Stimulated activated CD8-positive, alpha-beta memory T cell treated with anti-CD3 and anti-CD28 coated beads, Interleukin-4, amount 100 ng/mL, for 1 hour (primary cell): ENCODE measurements at places on chromosomes 2 and 18.

- no peak for DNase-seq
Measured at GRCh38 chr18:44123743-44124142, 556.9 kb upstream of the SETBP1 start.

DNA sequence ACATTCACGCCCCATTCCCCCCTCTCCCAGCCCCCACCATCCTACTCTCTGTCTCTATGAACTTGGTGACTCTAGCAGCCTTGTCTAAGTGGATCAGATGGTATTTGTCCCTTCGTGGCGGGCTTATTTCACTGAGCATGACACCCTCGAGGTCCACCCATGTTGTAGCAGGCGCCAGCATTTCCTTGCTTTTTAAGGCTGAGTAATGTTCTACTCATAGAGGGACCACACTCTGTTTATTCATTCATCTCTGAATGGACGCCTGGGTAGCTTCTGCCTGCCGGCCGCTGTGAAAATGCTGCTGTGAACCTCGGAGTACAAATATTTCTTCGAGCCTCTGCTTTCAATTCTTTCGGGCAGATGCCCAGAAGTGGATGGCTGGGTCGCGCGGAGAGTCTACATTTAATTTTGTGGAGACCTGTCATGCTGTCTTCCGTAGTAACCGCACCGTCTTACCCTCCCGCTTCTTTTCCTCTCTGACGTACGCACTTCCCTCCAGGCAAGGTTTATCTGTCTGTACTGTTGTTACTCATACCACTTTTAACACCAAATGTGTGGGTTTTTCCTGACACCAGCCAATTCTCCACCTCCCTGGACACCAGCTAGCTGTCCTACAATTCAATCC is 5.6 kb downstream of the CROCC2 start:
- DNase-seq = no peak

DNA sequence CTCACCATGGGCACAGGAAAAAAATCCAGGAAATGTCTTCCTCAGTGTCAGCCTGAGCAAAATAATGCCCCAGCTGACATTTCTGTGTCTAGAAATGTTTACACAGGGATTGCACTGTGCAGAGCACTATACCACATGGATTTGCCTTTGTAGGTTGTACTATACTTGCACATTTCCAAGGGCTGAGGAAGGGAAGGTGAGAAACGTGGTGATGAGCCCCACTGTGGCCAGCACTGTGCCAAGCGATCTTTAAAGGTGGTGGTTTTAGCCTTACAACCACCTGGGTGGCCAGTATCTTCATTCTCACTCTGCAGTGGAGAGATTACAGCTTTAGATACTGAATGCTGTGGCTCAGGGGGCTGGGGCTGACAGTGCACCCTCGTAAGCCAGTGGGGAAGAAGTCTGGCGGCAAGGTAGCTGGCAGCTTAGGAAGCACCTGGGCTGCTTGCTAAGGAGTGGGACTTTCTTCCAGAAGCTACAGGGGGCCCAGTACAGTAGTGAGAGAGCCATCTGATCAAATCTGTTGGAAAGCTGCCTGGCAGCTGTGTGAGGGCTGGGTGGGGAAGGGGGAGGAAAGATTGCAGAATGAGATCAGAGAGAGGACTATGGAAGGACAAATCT is 81.4 kb upstream of the MSH2 start:
- DNase-seq = no peak

- DNase-seq = no peak
Measured at GRCh38 chr2:181594322-181594721, 62.6 kb downstream of the CERKL start.

DNA sequence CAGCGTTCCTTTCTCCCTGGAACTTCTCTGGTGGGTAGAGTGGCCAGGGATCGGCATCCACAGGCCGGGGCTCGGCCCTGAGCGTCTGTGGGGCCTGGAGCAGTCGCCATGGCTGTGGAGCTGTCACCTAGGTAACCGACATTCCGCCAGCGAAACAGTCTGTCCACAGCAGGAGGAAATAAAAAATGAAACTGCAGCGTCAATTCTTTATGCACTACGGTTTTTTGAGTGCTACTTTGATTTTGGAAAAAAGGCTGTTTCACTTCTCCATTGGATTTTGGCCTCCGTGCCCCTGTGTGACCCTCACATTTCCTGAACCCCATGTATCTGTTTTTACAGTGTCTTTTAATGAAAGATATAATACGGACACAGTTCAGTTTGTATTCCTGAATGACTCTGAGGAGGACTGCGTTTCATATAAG is 163.4 kb downstream of the LDLRAD4 start:
- DNase-seq = no peak

DNA sequence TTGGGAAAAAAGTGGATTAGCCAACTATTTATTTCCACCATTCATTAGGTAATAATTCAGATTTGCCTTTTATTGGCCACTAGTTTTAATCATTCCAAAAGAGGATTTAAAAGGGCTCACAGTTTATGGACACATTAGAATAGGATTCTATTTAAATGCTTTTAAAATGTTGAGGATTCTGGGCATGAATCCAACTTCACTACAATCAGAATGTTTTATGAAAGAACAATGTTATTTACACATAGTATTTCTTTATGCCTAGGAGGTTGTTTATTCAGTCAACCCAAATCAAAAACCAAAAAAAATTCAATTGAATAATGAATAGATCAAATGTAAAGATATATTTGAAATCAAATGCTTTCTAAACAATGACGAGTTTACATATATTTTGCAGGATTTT is 232.2 kb downstream of the GULP1 start:
- DNase-seq = no peak

- DNase-seq = no peak
Measured at GRCh38 chr2:127014630-127015029, 92.3 kb downstream of the BIN1 start.

DNA sequence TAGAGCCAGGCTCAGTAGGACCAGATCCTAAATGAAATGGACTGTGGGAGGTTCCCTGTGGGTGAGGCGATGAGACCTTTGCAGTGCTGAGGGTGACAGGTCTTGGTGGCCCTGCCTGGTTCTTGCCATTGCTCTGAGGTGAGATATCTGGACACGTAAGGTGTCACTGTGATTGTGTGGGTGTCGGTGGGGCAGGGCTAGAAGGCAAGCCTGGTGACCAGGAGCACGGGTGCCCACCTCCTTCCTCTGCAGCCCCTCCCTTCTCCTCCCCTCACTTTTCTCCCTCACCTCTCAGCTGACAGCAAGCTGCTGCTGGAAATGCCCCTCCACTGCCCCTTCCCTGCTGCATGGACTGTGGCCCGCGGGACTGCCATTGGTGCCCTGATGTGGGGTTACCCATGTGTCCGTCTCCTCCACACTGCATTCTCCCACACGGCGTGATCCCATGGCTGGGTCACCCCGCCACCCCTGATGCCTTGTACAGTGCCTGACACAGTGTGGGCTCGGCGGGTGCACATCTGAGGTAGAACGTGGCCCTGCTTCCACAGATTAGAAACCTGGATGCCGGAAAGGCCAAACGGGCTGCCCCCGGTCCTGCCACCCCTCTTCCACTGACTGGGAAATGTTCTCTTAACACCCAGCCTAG is 55.6 kb upstream of the FOSL2 start:
- no peak for DNase-seq

GRCh38 chr2:99507937-99508818 is 18.4 kb upstream of the REV1 start:
- DNase-seq = no peak

- DNase-seq = no peak
Measured at GRCh38 chr18:57776767-57777166, 26.3 kb downstream of the ATP8B1 start.

GRCh38 chr2:26495705-26496297 is 17.9 kb upstream of the OTOF start:
- no peak for DNase-seq

DNA sequence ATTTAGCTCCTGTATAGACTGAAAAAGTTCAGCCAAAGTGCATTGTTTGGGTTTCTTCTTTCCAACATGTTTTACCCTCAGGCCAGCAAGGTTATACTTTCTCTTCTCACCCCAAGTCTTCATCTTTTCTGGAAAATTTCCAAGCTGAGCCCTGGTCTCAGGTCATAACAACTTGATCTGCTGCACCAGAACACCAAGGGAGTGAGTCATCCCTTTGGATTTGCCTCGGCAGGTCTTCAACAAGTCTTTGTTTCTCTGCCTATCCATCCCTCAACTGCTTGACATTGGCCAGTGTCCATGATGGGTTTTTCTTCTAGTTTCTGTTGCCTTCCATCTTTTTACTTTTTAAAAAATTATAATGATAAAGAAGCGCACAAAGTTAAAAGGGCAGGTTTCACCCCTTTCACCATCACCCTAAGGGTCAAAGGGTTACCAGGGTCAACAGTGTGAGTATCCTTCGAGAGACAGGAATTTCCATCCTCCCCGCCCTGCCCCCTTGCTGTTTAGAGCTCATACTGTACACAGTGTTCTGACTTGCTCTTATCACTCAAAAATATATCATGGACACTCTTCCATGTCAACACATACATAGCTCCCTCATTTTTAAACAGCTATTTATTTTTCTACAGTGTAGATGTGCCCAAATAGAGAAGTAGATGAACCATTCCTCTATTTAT is 5.7 kb upstream of the SPATS2L start:
- DNase-seq = no peak

- DNase-seq = no peak
Measured at GRCh38 chr18:3071676-3072075, 58.7 kb upstream of the LPIN2 start.

GRCh38 chr2:182542501-182543258 is 115.8 kb upstream of the PDE1A start:
- no peak for DNase-seq

GRCh38 chr2:174183076-174183475 is 65.3 kb downstream of the OLA1 start:
- no peak for DNase-seq

DNA sequence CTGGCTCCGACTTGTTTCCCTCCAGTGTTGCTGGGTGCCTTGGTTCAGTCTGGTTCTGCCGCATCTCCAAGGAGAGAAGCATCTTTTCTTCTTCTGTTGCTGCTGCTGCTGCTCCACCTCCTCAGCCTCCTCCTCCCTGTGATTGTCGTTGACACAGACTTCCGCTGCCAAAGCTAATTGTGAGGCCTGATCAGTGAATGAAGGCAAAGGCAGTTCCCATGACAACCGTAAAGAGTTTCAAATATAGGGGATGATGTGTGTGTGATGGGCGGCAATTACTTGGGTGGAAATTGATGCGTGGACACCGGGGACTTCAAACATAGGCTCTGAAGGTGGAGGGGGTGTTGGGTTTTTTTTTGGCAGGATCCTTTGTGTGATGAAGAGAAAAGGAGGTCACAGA is 13.7 kb downstream of the TET3 start:
- no peak for DNase-seq

- DNase-seq = no peak
Measured at GRCh38 chr2:64123740-64124139, 20.5 kb downstream of the PELI1 start.

DNA sequence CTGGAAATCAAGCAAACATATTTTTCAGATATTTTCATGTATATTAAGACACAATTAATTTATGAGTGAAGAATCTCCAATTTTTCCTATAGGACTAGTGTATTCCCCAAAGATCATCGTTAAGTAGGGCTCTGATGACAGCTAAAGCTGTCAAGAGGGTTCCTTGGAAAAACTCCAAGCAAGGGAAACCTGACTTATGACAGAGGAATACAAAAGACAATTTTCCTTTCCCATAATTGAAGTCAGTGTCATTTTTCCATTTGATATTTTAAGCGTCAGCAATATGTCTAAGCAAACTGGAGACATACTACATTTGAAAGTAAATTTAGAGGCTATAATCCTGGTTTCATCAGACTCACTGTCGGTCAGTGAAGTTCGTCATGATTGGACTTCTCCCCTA is 36.1 kb downstream of the RIT2 start:
- no peak for DNase-seq

DNA sequence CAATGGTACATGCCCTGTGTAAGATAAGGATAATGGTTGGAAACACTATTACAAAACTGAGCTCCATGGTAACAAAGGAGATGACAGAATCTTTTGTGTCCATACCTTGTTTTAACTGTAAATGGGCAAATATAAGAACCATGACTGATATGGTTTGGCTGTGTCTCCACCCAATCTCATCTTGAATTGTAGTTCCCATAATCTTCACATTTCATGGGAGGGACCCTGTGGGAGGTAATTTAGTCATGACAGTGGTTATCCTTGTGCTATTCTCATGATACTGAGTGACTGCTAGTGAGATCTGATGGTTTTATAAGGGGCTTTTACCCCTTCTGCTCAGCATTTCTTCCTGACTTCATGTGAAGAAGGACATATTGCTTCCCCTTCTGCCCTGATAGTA is 211.7 kb upstream of the RGPD4 start:
- no peak for DNase-seq

- no peak for DNase-seq
Measured at GRCh38 chr2:101781791-101782426, 84.4 kb downstream of the MAP4K4 start.

DNA sequence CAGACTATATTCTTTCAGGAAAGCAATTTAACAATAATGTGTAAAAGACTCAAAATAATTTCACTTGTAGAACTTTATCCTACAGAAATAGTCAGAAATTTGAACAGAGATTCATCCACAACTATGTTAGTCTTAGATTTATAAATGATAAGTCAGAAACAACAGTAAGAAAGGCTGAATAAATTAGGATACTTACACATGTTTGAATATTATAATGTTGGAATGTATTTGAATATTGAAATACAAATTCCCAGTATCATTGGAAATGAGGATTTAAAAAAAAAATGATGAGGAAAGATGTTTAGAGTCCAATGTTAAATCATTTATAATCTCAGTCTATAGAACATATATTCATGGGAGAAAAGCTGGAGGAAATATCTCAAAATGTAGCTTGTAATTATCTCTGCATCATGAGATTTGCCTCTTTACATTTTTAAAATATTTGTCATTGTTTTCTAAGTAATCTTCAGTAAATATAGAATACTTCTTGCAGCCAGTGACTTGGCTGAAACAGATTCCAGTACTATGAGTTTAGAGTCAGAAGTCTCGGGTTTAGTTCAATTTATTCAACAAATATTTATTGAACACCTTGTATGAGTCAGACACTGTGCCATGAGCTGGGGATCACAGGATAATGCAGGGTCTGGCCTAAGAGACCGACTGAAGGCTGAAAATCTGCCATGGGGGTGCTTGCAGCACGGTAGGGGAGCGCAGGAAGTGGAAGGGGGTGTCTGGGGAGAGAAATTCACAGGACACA is 32.3 kb downstream of the CXCR4 start:
- DNase-seq = no peak

- DNase-seq = no peak
Measured at GRCh38 chr2:234973008-234973407, 21.2 kb downstream of the SH3BP4 start.

DNA sequence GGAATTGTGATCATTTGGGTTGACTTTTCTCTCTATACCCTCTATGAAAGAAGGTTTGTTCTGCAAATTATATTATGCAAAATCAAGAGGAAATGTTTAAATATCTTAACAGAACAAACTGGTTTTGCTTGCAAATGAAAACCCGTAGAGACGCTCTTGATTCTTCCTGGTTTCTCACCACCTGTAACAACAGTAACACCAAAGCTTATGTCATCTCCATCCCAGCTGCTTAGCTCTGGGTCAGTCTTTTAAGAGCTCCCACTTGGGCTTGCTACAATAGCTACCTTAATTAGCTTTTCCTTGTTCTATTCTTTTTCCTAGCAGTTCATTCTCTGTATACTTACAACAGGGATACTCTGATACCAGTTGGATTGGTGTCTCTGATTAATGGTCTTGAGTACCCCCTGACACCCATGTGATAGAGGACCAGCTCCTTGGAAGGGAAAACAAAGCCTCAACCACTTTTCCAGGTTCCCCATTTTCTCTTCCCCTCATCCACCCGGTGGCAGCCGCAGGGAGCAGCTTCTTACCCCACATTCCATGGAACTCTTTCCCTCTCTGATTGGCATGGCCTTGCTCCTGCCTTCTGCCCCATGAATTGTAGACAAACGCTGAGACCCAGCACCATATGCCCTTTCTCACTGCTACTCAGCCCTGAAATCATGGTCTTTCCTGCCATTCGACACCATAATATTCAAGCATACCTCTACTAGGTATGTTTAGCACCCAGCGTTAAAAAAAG is 27.7 kb downstream of the TMEM182 start:
- no peak for DNase-seq
